ENCODE measurements at places on chromosomes 3 and 15.

- DNase-seq, result no peak
Measured at GRCh38 chr3:10474275-10474646, 31.1 kb downstream of the ATP2B2 start.

DNA sequence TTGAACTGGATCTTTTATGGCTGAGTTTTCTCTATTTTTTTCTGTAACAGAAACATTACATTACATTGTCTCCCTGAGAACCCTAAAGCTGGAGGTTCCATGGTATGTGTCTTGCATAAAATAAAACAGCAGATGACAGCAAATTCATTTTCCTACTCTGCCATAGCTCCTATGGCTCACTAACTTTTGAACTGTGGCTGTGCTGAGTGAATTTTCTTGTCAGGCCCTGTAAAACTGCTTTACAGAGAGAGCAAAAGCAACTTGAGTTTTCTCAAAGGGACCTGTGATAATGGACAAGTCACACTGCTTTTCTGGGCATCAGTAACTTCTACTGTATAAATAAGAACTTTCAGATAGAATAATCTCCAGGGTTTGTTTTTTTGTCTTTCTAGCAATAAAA, 129.9 kb upstream of the TSC22D2 start:
- DNase-seq, result no peak

DNA sequence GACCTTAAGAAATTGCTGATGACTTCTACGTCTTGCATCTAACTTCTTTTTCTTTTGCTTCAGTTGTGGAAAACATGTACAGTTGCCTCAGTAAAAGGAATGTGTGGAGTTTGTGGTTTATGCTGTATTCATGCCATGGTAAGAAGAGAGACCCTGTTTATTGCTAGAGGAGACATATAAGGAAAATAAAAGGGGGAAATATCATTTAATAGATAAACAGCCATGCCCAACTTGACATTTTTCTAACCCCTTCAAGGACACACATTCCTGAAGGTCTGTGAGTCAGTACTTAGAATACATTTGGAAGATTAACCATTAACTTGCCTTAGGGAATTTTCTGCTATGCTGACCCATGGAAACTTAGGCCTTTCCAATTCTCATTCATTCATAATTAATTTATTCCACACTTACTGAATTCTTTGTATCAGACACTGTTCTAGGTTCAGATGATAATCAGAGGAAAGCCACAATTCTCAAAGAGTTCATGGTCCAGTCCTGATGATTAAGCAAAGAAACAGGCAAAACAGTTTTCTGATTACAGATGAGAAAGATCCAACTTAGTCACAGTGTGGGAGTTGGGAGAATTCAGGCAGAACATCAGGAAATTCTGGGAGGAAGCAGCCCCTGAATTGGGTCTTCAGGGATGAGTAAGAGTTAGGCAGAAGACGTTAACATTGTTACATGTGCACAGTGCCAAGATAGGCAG, 329.8 kb upstream of the RASGRP1 start:
- peak; percentile 89 for DNase-seq

- DNase-seq, result no peak
Measured at GRCh38 chr3:121951291-121951919, 57.2 kb downstream of the SLC15A2 start.

DNA sequence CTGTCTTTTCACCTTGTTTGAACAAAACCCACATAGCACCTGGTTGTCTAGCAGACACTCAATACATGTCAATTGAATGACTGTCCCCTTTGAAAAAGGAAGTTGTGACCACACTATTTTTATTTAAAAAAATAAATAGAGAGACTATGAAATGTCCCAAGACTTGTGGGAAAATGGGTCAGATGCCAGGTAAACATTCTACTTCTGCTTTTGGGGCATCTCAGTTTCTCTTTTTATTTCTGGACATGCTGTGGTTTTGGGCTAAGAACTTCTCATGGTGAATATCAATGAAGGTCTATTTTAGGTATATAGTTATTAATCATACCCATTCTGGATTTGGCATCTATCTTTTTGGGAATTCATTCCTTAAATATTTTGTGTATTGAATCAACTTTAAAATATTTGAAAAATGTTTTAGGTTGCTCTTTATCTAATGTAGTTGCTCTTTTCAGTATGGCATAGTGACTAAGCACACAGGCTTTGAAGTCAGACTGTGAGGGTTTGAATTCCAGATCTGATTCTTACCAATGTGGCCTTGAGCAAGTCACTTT, 4.4 kb downstream of the TMEM45A start:
- DNase-seq, result peak; percentile 58

GRCh38 chr3:172286548-172287148, 161.6 kb downstream of the GHSR start:
- no peak for DNase-seq

DNA sequence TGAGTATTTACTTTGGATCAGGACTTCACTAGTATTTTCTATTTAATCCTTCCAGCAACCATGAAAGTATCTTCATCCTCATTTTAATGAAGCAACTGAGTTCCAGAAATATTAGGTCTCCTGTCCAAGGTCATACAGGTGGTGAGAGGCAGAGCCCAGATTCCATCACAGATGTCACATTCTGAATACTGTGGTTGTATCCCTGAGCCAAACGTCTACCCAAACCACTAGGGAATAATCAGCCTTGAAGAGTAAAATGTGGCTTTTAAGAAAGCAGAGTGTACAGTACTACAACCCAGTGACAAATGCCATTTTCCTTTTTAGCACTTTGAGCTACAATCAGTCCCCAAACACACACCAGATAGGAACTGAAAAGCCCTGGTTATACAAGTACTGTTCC, 93.3 kb upstream of the TRIM42 start:
- DNase-seq, result no peak

GRCh38 chr3:83033133-83033532, 1271.7 kb upstream of the GBE1 start:
- no peak for DNase-seq

DNA sequence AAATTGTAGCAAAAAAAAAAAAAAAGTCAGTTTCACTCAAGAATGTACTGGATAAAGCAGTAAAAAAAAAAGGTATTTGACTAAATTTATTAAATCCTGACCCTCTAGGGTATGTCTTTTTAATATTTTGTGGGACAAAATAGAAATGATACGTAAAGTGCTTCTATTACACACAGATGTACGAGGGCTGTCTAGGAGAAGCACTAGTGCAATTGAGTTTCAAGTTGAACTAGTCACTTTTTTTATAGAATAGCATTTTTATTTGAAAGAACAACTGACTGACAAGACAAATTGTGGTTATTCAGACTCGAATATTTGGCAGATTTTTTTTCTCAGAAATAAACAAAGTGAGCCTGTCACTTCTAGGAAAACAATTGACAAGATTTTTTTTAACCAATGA, 49.0 kb downstream of the CCDC54 start:
- no peak for DNase-seq

All from non-pigmented ciliary epithelial cell (primary cell).